ENCODE measurements at places on chromosomes 6 and 20.

- DNase-seq = peak; percentile 18
These were observed 66.6 kb upstream of the CTNNBL1 start for GRCh38 chr20:37627060-37627766.

DNA sequence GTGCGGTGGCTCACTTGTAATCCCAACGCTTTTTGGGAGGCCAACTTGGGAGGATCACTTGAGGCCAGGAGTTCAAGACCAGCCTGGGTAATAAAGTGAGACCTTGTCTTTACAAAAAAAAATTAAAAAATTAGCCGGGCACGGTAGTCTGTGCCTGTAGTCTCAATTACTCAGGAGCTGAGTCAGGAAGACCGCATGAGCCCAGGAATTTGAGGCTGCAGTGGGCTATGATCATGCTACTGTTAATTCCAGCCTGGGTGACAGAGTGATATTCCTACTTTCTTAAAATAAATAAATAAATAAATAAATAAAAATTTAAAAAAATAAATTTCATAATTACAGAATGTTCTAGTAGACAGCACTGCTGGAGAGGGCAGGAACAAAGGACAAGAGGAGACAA lies 62.4 kb downstream of the DST start:
- no peak for DNase-seq

- no peak for DNase-seq
These were observed 49.3 kb upstream of the AHI1 start for GRCh38 chr6:135546680-135547418.

GRCh38 chr20:50794181-50794845 lies 548 bp upstream of the BCAS4 start:
- no peak for DNase-seq

GRCh38 chr6:108052706-108053105 lies 21.8 kb downstream of the OSTM1 start:
- DNase-seq = no peak

GRCh38 chr6:33761922-33762629 lies 15.4 kb upstream of the IP6K3 start:
- no peak for DNase-seq

GRCh38 chr6:27177485-27178406 lies 69.8 kb upstream of the PRSS16 start:
- peak; percentile 60 for DNase-seq

GRCh38 chr20:10540636-10541493 lies 105.8 kb downstream of the SLX4IP start:
- no peak for DNase-seq

DNA sequence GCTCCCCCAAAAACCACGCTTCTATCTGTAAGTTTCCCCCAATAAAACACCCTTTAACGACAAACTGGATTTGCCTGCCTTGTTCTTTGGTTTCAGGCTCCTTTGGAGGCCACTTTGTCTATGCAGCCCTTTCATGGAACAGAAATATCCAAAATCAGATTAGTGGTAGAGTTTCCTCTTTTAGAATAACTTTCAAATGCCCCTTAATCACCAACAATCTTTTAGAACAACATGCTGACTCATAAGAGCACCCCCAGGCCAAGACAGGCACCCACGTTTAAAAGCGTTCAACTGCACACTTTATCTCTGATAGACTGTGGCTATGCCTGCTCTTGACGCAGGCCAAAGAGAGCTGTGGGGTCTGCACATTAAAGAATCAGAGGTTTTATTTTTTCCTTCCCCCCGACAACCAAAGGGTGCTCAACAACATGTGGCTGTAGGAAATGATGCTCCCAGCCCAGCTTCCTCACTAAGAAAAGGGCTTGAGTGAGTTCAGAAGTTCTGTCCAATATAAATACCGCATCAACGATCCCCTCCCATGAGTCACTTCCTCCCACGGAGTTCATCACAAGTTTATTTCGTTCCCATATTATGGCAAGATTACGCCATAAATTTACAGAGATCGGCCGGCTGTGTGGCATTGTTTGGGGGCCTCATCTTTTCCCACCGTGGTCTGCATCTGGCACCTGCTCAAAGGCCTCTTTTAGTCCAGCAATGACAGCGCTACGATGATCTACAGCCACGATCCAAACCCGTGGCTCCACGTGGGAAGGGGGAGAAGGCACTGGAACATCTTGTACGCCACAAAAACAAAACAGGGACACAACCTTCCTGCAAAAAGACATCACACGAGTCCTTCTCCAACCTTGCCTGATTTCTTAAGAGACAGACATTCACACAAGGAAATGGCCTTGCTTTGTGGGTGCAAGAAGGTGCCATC lies 88.8 kb upstream of the NFATC2 start:
- peak; percentile 29 for DNase-seq

DNA sequence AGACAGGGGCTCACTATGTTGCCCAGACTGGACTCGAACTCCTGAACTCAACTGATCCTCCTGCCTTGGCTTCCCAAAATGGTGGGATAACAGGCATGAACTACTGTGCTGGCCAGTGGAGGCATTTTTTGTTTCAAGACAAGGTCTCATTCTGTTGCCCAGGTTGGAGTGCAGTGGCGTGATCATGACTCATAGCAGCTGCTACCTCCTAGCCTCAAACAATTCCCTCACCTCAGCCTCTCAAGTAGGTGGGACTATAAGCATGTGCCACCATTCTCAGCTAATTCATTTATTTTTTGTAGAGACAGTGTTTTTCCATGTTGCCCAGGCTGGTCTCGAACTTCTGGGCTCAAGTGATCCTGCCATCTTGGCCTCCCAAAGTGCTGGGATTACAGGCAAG lies 17.2 kb downstream of the ENPP3 start:
- DNase-seq = no peak

DNA sequence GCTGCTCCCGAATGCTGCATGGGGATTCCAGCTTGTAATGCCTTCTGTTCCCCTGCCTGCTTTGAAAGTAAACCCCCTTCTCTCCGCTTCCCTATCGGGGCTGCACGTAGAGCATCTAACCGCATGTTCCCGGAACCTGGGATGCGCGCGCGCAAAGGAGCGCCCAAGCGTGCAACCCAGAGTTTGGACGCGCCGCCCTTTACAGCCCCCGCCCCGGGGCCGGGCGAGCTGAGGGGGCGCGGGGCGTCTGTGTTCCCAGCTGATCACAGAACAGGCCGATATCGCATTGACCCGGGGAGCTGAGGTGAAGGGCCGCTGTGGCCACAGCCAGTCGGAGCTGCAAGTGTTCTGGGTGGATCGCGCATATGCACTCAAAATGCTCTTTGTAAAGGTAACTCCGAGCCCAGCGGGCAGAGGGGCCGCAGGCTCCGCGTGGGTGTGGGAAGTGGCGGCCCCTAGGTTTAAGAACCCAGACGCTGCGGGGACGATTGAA lies 1.4 kb downstream of the LAMP5 start:
- DNase-seq = no peak

GRCh38 chr20:49278818-49279676 lies 1.2 kb upstream of the ZNFX1 start:
- DNase-seq = no peak

- no peak for DNase-seq
These were observed 27.5 kb downstream of the RNASET2 start for GRCh38 chr6:166928644-166929541.
